ENCODE measurements at places on chromosomes 4 and X. TPM values are rescaled to one million over a fixed set of nuclear protein-coding genes. Genes with fewer than 3 reads are reported as not detected.

The MAGEA1 gene
- not detected for total RNA-seq

The NPNT gene
- total RNA-seq: not detected

The PAGE2B gene
- total RNA-seq: 1.3 TPM

The OPRPN gene
- not detected for total RNA-seq

The CEP135 gene
- total RNA-seq: 15.9 TPM

The CXorf49 gene
- not detected for total RNA-seq

The LEF1 gene
- total RNA-seq: 205 TPM

The TACR3 gene
- total RNA-seq: not detected

The CPEB2 gene
- total RNA-seq: 7.5 TPM

The ARL9 gene
- 0.35 TPM for total RNA-seq

The SEL1L3 gene
- total RNA-seq: 32.8 TPM

The SSX4 gene
- total RNA-seq: not detected

The TSPAN7 gene
- 3.2 TPM for total RNA-seq

The RNF150 gene
- 0.08 TPM for total RNA-seq

The NDST3 gene
- not detected for total RNA-seq

The SYNPO2 gene
- 0.18 TPM for total RNA-seq

The ARAF gene
- 75.5 TPM for total RNA-seq

The NPFFR2 gene
- not detected for total RNA-seq

The SATL1 gene
- total RNA-seq: not detected

The SPON2 gene
- 17.4 TPM for total RNA-seq

The MPC1L gene
- total RNA-seq: not detected
